ENCODE measurements at places on chromosomes 6 and 20. TPM values are rescaled to one million over a fixed set of nuclear protein-coding genes. Genes with fewer than 3 reads are reported as not detected.
A peak's percentile ranks its signal among the peaks of the same experiment; 100 is the strongest.

GRCh38 chr6:32105433-32105832 is 3.7 kb downstream of the TNXB start:
- DNase-seq, result no peak

- no peak for DNase-seq
Measured at GRCh38 chr6:124434421-124434820, 527.8 kb upstream of the RNF217 start.

GRCh38 chr6:149026530-149026942 is 279.7 kb downstream of the UST start:
- peak; percentile 62 for DNase-seq

NCR2 gene
- total RNA-seq, result not detected

DNA sequence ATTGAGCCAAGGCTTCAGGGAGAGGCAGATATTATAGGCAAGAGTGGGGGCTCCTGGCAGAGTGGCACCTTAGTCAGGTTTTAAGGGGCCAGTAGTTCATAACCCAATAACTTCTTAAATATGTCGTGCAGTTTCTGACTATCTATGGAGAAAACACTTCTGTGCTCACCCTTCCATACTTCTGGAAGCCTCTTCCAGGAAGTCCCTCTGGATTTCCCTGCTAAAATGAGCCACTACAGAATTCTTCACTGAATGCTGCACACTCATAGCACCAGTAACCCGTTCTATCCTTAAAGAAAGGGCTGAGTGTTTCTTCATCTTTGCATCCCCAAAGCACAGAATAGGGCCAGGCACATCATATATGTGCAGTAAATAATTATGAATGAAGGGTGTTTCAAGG is 198.5 kb upstream of the SLC24A3 start:
- DNase-seq, result no peak

DNA sequence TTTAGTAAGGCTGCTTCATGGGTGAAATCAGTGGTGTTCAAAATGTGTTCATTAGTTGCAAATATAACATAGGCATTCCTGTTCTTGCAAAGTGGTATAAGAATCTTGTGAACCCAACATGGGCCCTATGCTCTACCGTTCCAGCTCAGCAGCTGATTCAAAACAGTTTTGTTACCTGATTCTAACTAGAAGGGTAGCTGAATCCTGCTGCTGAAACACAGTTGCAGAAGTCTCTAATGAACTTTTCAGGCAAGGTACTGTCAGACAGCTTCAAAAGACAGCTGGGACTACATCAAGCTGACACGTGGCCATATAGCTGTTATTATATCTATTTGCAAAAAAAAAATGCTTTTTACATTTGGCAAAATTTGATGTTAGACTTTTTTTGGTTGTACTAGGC is 22.7 kb downstream of the THEMIS start:
- no peak for DNase-seq

GRCh38 chr6:151565940-151566339 is 72.1 kb downstream of the CCDC170 start:
- DNase-seq, result no peak

DNA sequence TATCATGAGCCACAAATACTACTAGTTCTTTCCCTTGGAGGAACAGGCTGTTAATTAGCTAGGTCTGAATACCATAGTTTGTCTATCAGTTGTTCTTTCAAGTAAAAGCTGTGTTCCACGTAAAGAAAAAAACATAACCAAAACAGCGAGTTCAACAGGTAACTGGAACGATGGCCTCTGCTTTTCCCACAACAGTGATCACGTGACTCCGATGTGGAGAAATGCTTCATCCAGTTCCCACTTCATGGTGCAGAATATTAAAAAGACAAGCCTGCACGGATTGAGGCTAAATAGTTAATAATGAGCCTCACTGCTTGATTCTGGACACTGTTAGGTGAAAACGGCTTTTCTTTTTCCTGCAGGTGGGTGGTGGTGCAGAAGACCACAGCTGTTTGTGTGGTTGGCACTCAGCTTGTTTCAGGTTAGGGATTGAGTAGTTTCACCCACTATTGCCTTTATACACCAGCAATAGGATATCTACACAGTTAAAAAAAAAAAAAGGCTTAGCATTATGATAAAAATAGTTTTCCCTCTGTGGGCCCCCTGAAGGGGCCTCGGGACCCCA is 88.1 kb downstream of the DACT2 start:
- no peak for DNase-seq

- DNase-seq, result no peak
Measured at GRCh38 chr6:26030716-26031115, 56.5 kb upstream of the HFE start.

GJA1 gene
- 59.4 TPM for total RNA-seq

DNA sequence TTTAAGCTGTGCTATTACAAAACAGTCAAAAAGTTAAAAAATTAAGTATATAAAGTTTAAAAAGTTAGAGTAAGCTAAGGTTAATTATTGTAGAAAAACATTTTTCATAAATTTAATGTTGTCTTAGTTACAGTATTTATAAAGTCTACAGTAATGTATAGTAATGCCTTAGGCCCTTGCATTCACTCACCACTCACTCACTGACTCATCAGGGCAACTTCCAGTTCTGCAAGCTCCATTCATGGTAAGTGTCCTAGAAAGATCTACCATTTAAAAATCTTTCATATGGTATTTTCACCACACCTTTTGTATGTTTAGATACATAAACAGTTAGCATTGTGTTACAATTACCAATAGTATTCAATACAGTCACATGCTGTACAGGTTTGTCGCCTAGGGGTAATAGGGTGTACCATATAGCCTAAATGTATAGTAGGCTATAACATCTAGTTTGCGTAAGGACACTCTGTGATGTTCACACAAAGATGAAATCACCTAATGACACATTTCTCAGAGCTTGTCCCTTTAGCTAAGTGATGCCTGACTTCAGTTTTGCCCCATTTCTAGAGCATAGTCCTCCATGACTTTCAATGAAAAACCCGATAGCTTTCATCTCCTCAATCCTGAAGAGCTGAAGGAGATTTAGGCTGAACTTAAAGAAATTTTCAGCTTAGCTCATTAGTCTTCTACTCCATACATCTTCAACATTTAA is 14.9 kb upstream of the HLA-DRA start:
- DNase-seq, result no peak

GRCh38 chr20:2706688-2707352 is 14.2 kb downstream of the EBF4 start:
- DNase-seq, result no peak
